ENCODE measurements at places on chromosomes 7 and 10.

GRCh38 chr7:41116817-41117216 lies 586.1 kb downstream of the INHBA start:
- no peak for DNase-seq

DNA sequence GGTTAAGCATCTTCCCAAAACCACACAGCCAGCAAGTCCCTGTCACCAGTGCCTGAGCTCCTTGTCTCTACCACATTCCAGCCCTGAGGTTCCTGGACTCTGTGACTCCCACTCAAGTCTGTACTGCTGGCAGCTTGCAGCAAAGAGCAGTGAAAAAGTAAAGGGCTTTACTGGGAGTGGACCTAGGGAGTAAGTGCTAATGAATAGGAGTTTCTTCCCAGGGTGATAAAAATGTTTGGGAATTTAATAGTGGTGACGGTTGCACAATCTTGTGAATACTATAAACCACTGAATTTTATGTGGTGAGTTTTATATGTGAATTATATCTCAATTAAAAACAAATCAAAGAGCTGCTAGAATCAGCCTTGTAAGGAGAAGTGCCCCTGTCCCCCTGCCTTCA lies 22.6 kb downstream of the HSPA12A start:
- no peak for DNase-seq

DNA sequence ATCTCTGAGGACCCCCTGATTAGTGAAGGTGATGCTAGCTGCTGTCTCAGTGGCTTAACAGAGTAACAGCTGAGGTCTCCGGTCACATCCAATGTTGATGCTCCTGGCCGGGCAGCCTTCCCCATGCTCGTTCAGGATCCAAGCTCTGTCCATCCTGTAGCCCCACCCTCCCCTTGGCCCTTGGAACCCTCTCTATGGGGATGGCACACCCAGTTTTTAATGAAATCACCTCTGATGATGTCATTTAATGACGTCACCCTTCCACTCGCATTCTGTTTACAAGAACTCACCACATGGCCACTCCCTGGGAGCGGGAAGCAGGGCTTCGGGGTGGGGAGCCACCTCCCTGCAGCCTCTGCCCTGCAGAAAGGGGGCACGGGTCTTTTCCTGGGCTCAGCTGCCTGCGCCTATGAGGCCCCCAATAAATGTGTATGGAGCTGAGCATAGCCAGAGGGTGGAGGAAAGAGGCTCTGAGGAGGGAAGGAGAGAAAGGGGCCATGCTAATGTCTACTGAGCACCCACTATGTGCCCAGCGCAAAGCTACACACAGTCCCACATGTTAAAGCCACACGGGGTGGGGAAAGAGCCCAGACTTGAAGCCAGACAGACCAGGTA lies 95.5 kb downstream of the OAT start:
- no peak for DNase-seq

GRCh38 chr10:73092830-73093229 lies 3.8 kb downstream of the P4HA1 start:
- no peak for DNase-seq

- no peak for DNase-seq
Measured at GRCh38 chr7:28747404-28747803, 210.7 kb downstream of the TRIL start.

DNA sequence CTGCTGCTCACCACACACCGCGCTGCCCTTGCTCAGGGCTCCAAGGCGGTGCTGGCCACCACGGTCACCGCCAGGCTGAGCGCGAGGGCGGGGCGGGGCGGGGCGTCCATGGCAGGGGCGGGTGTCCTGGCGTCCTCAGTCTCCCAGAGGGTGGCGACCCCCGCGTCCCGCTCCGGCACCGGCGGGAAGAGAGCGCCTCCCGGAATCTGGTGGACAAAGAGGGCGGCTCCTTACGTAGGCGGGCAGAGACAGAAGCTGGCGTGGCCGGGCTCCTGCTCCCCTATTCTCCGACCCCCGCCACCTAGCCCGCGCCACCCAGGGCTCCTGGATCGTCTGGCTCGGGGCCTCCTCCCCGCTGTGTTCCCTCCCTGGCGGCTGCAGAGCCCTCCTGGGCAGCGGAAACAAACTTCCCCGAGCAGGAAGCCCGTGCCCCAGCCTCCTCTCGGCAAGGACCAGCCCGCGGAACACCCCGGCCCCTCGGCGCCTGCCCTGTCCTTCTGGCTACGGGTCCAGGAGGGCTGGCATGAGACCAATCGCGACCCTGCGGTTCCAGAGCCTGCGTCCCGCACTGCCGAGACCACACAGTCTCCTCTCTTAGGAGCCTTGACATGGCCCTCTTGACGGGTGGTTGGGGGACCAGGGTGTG lies 133.8 kb upstream of the ZNF92 start:
- no peak for DNase-seq

- peak; percentile 15 for DNase-seq
Measured at GRCh38 chr10:121771966-121772365, 155.9 kb downstream of the ATE1 start.

- DNase-seq: no peak
Measured at GRCh38 chr7:36623247-36623646, 101.0 kb downstream of the AOAH start.

- DNase-seq: no peak
Measured at GRCh38 chr10:101291331-101292193, 62.3 kb upstream of the LBX1 start.

DNA sequence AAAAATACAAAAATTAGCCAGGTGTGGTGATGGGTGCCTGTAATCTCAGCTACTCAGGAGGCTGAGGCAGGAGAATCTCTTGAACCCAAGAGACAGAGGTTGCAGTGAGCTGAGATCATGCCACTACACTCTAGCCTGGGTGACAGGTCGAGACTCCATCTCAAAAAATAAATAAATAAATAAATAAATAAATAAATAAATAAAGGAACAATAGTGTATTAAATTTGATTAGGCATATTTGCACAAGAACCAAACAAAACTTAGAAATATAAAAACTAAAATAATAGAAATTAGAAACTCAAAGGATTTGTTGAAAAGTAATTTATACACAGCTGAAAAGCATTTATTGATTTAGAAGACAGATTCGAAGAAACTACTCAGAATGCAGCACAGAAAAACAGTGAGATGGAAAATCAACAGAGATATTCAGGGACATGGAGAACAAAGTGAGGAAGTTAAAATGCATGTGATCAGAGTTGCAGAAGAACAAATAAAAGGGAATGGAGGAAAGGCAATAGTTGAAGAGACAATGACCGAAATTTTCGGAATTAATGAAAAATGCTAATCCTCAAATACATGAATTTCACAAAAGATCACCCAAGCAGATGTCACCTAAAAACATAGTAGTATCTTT lies 17.7 kb downstream of the IFIT3 start:
- DNase-seq: no peak

GRCh38 chr7:16078076-16078952 lies 343.0 kb downstream of the CRPPA start:
- peak; percentile 72 for DNase-seq

DNA sequence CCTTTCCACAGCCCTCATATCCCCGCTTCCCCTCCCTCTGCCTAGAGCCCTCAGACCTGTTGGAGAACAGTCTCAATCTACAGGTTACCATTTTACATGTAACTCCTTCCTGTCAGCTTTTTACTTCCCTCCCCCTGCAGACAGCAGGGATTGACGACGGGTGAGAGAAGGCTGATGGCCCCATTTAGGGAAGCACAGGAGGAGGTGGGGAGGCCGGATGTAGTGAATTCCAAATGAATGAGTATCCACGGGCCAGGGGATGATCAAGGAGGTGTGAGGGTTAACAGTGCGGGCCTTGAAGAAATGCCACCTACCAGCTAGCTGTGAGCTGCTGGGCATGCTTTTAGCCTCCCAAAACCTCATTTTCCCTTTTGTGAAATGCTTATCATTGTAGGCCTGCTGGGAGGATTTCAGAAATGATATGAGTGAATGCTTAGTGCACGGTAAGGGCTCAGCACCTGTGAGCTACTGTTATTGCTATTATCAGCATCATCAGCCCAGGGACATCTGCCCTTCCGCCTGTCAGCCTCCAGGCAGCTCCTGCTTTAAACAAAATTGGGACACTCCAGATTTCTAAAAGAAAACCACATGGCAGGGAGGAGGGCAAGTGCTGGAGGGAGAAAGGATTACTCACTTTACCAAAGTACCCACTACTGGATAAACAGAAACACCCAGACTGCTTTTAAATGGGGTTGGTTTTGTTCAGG lies 6.5 kb upstream of the NANOS1 start:
- DNase-seq: peak; percentile 45

- DNase-seq: peak; percentile 9
Measured at GRCh38 chr10:113920875-113921274, 66.4 kb downstream of the NHLRC2 start.

DNA sequence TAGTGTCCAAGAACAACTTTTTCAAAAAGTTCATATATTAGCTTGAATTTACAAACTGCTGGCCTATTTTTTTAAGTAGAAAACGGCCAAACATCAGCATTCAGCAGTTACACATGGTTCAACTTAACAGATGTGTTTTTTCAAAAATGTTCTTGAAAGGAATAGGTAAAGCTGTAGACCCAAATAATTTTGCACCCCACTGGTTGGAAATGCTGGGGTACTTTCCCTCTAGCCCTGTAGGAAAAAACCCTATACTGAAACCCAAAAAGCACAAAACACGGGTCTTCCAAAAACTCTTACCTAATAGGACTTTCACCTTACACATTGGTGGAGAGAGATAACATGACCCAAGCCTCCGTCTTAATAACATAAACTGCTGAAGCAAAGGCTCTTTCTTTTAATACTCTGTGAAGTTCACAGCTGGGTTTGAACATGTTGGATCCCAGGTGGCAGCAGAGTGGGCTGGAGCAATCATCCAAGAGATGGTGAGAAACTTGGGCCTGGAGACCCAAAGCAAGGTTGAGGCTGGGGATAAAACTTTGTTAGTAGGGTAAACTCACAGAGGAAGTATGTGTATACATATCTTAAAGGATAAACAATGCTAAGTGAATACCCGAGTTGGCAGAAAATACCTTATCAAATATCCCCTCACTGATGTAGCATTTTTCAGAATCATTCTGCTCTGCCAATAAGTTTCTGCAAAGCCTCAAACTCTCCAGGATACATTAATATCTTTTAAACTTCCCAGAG lies 629 bp upstream of the DNAJC9 start:
- no peak for DNase-seq

DNA sequence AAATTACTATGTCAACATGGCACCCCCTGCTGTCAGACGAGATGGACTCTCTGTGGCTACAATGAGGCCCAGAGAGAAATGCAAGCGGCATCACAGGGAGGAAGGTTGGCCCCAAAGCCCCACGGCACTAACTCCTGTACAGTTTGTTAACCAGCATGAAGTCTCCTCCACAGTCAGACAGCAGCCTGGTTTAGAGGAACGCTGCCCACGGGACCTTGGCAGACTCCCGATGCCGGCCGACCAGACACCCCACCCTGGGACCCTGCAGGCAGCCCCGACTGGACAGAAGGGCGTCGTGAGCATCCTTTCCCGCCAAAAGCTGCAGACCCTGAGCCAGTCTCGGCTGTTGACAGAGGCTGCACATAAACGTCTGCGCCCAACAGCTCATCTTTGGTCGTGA lies 158.8 kb downstream of the DIP2C start:
- no peak for DNase-seq

DNA sequence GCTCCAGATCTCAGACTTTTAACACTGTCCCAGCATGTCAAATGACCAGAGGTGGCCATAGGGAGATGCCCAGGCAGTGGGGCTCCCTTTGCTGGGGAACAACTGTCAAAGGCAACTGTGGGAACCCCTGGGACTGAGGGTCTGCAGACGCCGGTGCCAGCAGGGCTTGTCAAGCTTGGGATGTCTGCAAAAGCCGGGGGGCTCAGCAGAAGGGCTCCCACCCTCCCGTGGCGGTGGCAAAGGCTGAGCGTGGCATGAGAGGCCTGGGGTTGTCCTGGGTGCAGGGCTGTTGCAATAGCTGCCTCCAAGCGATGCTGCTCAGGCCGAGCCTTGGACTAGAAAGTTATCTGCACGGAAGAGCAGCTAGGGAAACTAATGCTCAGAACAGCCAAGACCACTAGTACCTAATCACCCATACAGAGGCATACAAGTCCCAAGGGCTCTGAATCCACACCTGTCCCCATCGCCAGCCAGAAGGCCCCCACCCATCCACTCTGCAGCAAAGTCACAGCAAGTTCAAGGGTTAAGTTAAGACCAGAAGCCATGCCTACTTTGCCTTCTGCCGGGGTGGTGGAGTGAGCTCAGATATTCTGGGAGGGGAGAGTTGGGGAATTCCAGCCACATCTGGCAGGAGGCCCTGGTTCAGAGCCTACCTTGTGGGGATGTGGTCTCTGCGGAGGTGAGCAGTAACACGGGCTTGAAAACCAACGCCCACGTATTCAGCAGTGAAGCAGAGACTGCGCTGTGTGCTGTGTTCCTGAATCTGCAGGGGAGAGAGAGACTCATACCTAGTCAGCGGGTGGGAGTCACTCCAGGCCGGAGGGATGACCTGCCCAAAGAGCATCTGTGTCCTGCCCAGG lies 4.6 kb downstream of the SH2B2 start:
- no peak for DNase-seq

- DNase-seq: no peak
Measured at GRCh38 chr7:74226633-74227032, 16.8 kb downstream of the LAT2 start.

GRCh38 chr10:122450353-122450990 lies 4.0 kb upstream of the ARMS2 start:
- DNase-seq: no peak

- peak; percentile 88 for DNase-seq
Measured at GRCh38 chr7:40918701-40919271, 784.0 kb downstream of the SUGCT start.

GRCh38 chr10:62794306-62794705 lies 10.2 kb upstream of the ADO start:
- no peak for DNase-seq

- no peak for DNase-seq
Measured at GRCh38 chr7:2117646-2118045, 115.1 kb downstream of the MAD1L1 start.

DNA sequence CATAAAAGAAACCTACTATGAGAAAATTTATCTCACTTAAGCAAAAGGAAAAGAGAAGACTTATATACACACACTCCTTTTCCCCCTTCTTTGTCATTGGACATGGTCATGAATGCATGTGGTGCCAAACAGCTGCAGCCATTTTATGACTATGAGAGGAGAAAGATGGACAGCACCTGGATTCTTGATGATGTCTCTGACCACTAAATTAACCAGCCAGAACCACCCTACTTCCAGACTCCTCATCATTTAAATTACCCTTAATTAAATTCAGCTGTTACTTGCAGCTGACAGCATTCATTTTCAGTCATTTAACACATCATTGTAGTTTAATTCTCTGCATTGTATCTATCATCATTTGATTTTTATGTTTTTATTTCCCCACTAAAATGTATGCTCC lies 379.0 kb upstream of the HPS1 start:
- DNase-seq: no peak
